OCI-LY7 (cell line): ENCODE measurements at places on chromosomes 7 and 10. TPM values are rescaled to one million over a fixed set of nuclear protein-coding genes. Genes with fewer than 3 reads are reported as not detected.

The SYT15 gene
- 1.5 and 2.1 TPM in 2 replicates for total RNA-seq

The TMEM196 gene
- total RNA-seq, result not detected in 2 replicates

The ELMO1 gene
- 101 and 110 TPM in 2 replicates for total RNA-seq

The AGAP3 gene
- total RNA-seq, result 23.1 and 30.9 TPM in 2 replicates

The UCN3 gene
- total RNA-seq, result not detected in 2 replicates

The ARHGEF5 gene
- not detected in 2 replicates for total RNA-seq

- DNase-seq, result no peak
These were observed 57.2 kb upstream of the SMNDC1 start for GRCh38 chr10:110361800-110362456.

DNA sequence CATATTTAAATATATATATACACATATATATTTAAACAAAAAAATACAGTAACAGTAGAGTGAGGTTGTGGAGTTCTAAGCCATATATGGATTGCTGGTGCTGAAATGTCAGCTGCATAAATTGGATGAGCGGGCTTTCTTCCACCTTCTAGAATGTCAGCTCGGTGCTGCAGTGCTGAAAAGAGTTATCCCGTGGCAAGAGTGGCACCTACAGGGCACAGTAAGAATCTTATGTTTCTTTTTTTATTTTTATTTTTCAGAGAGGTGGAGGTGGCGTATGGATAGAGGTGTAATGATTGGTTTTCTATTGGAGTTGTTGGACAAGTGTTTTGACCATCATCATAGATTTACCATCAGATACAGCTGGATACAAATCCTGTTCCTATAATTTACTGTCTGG, 86.2 kb upstream of the DYNC1I1 start:
- peak; percentile 12 for DNase-seq

DNA sequence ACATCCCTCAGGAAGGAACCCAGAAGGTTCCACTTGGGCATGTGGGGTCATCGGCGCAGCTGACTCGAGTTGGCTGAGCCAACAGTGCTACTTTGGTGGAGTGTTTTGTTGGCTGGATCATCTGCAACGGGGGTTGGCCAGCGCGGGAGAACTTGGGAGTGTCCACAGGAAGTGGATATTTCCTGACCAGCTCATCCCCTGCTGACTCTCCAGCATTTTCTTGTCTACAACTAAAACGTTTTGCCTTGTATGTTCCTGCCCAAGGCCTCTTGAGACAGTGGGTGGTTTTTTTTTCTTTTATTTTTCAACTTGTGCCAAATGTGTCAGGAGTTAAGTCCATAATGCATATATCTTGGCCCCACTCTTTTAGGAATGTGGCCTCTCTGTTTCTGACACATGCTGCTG, 208.6 kb downstream of the ZNF365 start:
- no peak for DNase-seq

DNA sequence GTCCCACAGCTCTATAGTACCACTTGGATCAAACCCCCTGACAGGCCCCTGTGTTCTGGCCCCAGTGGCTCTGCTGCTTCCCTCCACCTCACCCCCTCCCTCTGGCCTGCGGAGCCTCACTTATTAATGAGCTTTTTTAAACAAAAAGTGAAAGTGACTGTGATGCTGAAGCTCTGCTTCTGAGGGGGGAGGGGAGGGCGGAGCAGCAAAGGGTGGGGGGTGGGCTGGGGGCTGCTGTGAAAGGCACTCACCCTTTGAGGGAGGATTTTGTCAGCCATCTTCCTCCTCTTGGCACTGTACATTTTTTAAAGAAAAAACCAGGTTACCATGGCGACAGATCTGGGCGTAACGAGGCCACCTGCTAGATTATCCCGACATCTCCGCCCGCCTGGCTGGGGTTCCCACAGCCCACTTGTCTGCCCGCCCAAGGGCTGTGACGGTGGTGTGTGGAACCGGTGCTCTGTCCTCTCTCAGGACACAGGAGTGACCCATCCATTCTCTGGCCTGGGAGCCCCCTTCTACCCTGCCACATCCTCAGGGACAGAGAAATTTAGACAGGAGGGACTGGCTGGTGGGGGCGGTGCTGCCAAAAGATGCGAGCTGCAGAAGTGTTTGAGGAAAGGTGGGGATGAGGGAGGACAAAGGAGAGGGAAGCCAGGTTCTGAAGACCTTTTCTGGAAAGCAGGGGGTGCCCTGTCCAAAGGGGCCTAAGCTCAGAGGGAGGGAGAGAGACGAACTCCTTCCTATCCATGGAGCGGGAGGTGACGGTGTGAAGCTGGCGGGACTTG, 4.9 kb downstream of the SMARCD3 start:
- DNase-seq, result peak; percentile 71

DNA sequence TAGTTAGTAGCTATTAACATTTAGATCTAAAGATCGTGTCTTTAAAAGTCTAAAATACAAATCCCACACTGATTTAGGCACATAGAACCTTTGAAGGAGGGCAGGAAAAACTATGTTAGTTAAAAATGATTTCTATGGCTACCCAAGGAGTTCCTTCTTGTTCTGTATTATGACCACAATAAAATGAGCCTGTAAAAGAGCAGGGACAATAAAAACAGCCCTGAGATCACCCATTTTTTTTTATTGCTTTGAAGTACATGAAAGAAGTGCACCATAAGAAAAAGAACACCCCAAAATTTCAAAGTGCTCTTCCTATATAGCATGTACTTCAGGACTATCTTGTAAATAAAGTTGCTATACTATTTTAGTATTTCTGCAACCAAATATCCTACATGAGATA, 29.8 kb downstream of the RTKN2 start:
- no peak for DNase-seq

DNA sequence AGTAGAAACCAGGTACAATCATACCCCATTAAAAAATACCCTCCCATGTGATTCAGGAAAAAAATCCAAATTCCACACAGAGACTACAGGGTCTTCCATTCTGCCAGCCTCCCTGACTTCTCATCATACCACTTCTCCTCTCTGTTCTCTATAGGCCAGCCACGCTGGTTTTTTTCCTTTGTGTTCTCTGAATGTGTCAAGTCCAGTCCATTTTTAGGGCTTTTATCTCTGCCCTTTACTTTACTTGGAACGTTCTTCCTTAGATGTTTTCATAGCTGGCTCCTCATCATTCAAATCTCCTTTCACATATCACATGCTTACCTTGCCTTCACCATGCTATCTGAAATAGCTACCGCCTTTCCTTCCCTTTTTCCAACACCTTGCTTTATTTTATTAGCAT, 597.6 kb downstream of the PHTF2 start:
- DNase-seq, result no peak

DNA sequence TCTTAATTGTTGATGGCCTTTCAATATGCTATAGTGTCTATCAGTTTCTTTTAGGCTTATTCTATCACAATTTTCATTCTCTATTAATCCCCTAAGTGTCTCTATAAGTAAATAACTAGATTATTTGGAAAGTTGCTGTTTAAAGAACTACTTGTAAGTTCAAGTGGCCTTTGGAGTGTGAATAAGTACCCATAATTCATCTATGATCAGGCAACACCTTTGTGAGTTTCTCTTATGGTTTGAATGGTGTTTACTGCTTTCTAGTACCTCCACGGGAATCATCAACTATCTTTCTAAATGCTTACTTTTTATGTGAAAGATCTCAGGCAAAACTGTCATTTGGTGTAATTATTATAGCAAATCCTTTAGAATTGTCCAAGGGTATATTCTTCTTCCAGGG, 166.7 kb downstream of the POU6F2 start:
- no peak for DNase-seq

DNA sequence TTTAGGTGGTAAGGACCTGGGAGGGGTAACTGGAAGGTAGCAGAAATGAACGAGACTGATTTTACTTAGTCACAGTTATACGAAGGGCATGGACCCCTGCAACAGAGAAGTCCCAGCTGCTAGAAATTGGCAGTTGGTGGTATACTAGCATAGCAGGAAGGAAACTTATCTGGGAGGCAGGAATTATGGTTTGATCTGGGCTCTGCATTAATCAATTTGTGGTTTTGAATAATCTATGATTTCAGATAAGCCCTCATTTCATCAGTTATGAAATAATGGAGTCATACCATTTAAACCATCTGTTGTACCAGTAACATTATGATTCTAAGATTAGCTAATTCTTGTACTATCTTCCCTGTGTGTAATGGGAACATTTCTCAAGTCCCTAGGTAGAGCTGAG, 54.0 kb upstream of the TMEM229A start:
- DNase-seq, result no peak

GRCh38 chr7:70616211-70616610, 515.7 kb upstream of the GALNT17 start:
- DNase-seq, result no peak

DNA sequence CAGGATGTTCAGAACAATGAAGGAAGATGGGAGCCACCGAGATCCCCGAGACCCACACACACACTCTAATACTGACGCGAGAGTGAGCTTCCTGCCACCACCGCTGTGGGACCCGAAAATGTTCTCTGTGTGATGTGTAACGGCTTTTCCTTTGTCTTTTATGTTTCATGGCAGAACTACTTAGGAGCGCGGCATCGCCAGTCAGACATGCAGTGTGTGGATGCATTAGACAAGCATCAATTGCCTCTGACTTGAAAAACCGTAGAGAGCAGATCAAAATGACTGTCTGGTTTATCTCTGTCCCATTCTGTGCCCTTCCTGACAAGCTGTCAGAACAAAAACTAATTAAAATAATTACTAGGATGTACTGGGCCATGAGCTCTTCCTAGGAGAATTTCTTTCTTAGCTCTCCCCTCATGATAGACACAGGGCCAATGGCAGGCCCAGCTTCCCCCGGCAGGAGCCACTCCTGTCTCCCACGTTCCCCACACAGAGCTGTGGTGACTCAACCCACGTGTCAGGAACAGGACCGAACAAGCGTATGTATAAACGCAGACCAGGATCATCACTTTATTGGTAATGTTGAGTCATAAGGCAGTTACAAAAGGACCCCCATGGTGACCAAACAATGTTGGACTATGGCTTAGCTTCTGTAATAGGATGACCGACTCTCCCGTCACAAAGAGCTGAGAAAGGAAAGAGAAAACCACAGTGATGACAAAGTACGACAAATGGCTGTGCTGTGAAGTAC, 705.0 kb downstream of the PARD3 start:
- DNase-seq, result no peak
